ENCODE measurements at places on chromosomes 2 and 18.

GRCh38 chr2:1340141-1340512 lies 73.1 kb upstream of the TPO start:
- no peak for DNase-seq

DNA sequence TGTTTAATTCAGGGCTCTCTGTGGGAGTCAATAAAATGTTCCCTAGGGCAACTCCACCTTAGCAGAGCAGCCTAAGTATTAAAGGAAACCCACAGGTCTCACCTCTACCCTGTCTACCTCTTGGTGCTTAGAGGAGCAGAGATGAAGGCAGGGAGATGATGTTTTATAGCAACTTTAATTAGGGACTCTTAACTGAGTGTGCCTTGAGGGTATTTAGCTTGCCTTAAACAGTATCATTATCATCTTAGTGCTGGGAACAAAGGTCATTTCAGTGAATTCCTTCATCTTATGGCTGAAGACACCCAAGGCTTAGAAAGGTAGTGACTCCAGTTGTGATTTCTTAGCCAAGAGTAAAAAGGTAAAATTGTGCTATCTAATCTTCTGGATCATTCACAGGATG lies 26.7 kb downstream of the VIL1 start:
- no peak for DNase-seq

DNA sequence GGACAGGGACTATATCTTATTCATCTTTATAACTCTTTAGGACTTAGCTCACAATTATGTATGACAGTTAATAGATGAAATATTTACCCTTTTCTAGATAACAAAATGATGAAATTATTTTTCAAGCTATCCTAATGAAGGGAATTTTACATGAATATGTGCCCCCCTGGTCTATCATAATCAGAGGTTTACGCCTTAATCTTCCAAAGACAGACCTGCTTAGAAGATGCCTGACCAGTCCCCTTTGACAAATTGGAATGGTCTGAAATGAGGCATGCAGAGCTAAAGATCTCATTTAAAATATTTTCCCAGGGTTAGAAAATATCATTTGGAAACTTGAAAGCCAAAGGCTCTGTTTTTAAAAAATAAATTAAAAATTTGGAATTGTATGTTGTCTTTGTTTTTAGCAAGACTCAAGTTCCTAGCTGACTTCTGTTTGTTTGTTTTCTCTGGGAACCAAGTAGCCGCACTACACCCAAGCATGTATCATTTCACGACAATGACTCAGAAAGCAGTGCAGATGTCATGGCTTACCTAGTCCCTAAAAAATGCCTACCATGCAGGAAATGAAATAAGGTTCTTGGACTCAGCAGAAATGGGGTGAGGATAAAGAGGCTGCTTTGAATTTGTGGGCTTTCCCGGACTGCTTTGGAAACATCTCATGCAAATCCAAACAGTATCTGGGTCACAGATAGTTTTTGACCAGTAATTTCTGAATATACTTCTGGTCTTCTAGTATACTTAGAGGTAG lies 162.1 kb downstream of the ZEB2 start:
- peak; percentile 77 for DNase-seq

DNA sequence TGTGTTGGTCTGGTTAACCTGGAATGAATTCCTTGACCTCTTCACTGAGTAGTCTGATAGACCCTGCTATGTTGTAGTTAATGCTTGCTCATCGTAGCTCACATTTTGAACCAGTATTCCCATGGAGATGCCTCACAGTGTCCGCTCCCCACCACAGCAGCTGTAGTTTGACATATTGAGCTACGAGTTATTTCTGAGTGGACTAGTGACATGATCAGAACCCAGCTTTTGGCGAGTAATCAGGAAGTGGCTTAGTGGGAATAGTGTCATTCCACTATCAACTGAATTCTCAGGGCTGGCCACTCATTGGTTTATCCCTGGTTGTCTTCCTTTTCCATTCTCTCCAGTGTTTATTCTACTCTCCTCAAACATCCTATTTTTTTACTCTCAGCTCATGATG lies 102.7 kb downstream of the MYO1B start:
- no peak for DNase-seq

DNA sequence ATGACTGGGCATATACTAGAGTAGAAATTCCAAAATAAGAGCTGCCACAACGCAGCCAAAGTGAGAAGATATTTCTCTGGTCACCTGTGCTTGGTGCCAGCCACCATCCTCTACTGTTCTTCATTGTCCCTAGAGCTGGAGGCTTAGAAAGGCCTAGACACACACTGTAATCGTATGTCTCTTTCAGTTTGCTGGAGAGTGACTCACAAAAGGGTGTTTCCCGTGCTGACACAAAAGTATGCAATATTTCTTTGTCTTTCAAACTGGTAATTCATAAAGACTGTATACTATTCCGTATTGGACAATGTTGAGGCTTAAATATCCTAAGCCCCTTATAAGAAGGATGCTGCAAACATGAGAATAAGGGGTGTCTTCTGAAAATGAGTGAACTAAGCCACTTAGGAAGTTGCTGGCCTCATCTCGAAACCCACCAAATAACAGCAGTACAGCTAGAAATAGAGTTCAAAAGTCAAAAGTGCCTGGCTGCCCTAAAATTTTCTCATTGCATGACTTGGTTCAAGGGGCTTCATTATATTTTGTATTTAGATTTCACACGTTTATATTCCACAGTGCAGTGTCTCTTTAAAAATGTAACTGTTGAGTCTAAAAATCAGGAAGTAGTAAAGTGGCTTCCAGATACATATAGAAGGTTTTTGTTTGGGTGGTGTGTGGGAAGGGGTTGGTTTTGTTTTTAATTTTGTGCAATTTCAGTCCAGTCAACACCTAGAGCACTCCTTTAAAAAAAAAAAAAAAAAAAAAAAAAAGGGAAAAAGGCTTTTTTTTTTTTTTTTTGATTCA lies 601.1 kb downstream of the ARHGAP15 start:
- no peak for DNase-seq

DNA sequence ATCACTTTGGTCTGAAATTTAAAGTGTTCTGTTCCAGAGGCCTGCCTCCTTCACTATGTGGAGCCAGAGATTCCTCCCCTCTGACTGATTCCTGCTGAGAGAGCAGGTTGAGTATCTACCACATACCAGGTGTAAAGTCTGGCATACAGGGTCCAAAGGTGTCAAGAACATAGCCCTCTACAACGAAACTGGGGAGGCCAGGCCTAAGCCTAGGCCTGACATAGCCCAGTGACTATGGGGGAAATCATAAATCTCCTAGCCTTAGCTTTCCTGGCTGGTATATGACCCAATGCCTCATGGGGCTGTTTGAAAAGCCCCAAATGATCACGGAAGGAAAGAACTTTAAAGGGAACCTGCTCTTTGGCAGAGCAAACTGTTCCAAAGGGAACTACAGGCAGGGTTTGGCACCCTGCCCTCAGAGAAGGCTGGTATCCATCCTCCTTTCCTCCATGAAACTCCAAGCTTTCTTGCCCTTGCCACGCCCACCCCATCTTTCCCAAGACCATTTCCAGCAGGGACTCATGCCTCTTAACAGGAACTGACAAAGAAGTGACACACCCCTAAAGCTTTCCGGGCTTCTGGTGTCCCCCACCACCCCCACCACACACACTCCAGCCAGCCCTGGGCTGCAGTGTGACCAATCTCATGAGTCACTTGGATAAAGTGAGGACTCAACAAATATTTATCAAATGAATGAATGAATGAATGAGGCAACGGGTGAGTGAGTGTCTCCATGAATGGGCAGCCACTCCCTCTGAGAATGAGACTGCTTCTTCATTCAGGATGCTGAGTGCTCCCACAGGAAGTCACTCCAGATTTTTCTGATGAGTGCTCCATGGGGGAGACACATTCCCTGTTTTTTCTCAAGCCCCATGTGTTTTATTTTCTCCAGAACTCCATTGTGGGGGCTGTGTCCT lies 114.5 kb upstream of the STPG4 start:
- peak; percentile 90 for DNase-seq

- DNase-seq = no peak
These were observed 1346.2 kb downstream of the SUCLG1 start for GRCh38 chr2:83112858-83113257.

Data from AG08396 (cell line).